ENCODE measurements at places on chromosomes 7 and 10.
A peak's percentile ranks its signal among the peaks of the same experiment; 100 is the strongest.

GRCh38 chr10:116907245-116907987, 58.1 kb downstream of the ENO4 start:
- DNase-seq = no peak

DNA sequence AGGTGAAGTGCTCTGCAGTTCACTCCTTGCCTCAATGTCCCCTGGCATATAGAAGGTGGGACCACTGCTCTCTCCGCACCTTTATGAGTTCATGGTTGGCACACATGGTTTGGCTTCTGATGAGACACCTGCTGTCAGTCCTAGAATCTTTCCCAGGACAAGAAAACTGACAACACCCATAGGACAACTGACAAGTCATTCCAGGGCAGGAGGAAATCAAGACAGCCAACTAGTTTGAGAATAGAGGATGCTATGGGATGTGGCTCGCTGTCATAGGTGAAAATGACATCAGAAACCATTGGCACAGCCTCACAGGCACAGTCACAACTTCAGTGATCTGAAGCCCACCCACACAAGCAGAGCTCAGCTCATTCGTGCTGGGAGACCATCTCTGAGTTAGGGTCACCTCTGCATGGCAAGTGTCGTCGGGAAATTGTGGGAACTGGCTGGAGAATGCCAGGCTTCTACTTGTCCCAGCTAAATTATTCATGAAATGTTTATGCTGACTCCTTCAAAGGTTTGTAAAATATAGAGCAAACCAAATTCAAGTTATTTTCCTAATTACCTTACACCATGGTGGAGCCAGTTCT, 762.4 kb downstream of the GRID1 start:
- DNase-seq = no peak

DNA sequence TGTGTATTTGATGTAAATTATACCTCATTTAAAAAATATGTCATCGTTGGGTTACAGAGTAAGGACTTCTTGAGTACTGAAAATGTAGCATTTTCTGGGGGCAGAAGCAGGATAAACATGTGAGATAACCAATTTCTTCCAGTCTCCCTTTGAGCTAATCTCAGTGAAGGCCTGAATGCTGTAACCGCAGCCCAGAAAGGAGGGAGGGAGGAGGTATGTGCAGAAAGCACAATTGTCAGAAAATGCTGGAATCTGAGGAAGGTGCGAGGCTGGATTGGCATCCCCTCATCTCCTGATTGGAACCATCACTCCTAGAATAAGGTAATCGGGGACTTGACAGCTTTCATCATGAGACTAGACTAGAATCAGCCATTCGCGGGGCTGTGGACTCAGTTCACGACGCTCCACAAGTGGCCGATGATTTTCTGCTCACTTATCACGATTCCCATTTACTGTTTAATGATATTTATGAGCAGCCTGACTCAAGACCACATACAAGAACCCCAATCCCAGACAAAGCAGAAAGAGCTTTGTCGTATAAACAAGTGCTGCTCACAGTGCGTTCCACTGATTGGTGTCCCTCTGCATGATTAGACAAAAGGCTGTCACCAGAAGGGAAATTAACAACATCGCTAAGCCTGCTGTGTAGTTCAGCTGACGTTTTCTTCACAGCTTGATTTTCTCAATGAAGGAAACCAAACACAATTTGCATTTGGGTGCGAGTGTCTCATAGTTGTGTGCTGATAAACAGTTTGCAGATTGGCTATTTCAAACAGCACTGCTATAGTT, 93.2 kb downstream of the SVIL start:
- no peak for DNase-seq

- DNase-seq = no peak
Observed at GRCh38 chr7:107396990-107397389, 72.9 kb upstream of the GPR22 start.

GRCh38 chr7:26618449-26618848, 245.9 kb downstream of the SKAP2 start:
- no peak for DNase-seq

DNA sequence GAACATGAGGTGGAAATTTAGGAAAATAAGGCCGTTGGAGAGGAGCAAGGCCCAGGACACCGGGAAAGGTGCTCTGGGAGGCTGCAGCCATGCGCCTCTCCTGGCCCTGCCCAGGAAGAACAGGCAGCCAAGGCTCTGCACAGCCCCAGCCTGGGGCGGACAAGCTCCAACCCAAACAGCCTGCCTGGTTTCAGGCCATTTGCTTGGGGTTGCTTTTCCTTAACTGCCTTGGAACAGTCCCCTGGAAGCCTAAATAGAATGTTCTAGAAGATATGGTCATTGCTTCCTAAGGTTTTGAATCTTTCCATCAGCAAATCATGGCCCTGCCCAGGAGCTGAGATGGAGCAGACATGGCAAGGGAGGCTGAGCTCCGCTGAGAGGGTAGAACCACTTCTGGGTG, 11.0 kb downstream of the VSTM4 start:
- DNase-seq = no peak

- DNase-seq = no peak
Observed at GRCh38 chr10:99358101-99358500, 28.9 kb downstream of the CNNM1 start.

- no peak for DNase-seq
Observed at GRCh38 chr10:114021717-114022680, 21.7 kb upstream of the ADRB1 start.

- DNase-seq = no peak
Observed at GRCh38 chr10:114392112-114392835, 12.0 kb downstream of the AFAP1L2 start.

DNA sequence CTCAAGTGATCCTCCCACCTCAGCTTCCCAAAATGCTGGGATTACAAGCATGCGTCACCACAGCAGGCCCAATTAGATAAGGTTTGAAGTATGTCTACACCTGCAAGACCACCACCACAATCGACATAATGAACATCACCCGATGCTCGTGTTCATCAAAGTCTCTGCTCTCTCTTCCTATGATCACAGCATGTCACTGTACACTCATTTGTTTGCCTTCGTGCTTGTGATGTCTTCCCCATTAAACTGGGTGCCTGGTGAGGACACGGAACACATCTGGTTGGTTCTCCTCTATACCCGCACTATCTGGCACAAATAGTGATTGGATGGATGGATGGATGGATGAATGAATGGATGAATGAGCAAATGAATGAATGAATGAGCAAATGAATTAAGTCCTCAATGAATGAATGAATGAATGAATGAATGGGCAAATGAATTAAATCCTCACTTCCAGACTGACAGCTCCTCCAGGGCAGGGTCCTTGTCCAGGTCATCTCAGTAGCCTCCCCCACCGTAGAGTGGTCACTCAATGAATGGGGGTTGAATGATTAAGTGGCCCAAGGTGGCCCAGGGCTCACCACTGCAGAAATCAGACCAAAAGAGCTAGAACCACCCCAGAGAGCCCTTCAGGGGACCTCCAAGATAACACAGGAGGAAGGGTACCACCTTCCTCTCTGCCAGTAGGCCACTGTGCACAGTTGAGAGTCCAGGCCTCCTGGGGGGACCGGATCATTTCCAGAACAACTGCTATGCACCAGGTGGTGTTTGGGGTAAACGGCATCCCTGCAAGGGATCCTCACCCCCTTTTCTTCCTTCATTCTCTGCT, 101.9 kb upstream of the TNRC18 start:
- no peak for DNase-seq

DNA sequence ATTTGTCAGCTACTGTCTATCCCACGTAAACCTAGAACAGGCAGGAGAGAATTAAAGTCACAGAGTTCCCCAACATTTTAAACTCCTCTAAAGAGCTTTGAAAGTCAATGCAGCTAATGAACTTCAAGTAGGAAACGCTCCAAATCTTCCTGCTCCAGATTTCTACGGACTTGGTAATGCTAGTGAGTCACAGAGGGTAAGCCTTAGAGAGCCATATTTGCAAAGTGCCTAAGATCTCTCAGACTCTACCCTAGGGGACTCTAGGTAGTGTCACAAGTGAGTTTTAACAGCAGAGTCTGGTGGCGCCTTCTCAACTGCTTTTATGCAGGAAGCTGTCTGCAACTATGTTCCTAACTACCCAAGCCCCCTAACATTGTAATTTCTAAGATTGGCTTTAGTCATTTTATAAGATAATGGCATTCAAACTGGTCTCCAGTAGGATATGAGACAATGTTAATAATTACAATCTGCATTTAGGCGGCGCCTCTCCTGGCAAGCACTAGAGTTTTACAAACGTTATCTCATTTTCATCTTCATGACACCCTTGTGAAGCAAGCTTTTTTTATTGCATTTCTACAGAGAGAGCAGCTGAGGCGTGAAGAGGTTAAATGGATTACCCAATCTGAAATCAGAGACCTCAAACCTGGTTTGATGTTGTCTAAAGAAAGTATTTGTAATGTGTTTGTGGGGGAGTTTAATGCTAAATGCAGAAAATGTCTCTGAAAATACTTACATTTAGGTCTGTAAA, 22.0 kb upstream of the FZD1 start:
- DNase-seq = peak; percentile 58

DNA sequence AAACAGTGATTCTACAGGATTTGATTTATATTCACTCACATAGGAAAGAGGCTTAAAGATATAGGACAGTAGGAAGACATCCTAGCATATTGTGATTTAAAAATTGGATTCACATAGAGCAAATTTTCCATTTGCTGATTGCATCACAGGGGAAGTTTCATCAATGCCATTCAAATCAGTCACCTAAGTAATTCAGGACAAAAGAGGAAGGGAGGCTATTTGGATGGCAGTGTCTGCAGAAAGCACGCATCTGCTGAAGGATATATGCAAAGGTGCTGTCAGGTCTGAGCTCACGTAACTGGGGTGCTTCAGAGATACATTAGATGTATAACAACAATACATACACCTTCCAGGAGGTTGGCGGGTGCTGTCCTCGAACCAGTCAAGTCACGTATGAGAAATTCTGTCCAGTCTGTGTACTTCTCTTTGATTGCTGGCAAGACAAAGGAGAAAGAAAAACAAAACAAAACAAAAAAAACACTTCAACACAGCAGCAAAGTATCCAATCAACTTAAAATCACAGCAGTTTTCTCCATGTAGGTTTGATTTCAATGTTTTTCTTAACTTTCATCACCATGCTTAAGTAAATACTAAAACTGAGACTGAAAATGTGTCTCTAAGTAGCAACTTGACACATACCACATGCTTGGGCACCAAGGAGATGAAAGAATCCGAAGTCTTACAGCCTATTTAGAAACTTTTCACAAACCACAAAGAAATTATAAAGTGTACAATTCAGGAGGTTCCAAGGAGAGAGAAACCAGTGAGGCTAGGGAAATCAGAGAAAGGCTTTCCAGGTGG, 125.1 kb downstream of the SFMBT2 start:
- DNase-seq = no peak

DNA sequence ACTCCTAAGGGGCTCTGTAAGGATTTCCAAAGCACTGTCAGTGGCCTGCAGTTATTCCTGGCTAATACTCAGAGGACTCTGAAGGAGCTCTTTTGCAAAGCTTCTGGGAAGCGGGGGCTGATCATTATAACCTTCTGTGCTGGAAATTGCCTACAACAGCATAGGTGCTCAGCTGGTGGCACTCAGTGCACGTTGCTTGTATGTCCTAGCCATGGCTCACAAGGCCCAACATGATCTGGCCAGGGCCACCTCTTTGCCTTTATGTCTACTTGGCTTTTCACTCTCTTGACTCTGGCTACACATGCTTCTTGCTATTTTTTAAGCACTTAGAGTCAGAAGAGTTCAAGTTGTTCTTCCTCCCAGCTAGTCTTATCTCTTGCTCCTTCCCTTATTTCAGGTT, 17.5 kb downstream of the LAMB4 start:
- no peak for DNase-seq

DNA sequence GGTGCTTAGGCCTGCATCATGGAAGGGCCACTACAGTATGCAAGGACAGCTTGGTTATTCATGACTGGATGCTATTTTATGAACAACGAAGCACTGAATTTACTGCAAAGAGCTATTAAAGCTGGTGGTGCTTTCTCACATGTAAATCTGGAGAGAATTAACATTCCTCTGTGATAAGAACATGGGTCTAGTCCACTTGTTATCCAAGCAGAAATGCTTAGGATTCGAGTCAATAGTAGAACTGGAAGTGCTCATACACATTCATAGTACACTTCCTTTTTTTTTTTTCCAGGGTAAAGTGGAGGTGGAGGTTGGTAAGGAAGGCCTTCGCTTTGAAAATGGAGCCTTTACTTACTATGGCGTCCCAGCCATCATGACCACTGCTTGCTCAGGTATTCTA, 35.0 kb downstream of the CNNM1 start:
- DNase-seq = peak; percentile 79

DNA sequence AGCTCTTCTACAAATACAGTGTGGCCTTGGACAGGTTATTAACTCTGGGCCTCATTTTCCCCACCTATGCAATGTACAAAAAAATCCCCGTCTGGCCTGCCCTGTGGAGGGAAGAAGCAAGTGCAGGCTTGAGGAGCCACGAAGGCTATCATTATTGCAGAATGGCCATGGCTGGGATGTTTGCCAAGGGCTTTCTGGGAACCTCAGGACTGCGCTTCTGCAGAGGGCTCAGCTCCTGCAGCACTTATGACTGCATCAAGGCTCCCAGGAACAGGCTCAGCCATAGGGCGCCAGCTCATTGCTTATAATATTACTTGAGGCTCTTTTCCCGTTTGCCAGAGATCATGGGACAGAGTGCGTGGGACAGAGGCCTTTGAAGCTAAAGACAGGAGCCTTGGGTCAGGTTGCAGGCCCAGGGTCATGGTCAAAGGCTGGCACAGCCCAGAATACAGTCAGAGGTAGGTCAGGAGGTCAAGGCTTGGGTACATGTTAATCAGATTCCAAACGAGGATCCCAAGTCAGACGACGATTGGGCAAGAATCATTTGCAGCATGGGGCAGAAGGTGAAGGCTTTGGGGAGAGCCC, 20.6 kb upstream of the C10orf105 start:
- peak; percentile 62 for DNase-seq

- DNase-seq = no peak
Observed at GRCh38 chr7:46539892-46540483, 618.9 kb upstream of the IGFBP3 start.

GRCh38 chr7:73342645-73343044, 14.7 kb downstream of the FKBP6 start:
- peak; percentile 86 for DNase-seq

DNA sequence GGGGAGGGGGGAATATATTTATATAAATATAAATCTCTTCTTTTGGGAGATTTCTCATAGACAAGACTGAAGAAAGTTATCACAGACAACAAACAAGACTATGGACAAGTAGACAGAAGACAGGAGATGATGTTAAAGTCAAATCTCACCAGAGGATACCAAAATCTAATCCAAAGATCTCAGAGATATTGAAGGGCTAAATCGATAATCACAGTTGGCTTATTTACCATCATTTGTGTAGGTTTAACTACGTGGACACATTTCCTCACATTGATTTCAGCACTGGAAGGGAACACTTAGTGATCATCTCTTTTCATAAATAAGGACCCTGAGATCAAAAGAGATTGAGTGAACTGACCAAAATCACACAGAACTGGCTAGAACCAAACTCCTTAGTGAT, 2.7 kb upstream of the INPP5F start:
- DNase-seq = no peak

DNA sequence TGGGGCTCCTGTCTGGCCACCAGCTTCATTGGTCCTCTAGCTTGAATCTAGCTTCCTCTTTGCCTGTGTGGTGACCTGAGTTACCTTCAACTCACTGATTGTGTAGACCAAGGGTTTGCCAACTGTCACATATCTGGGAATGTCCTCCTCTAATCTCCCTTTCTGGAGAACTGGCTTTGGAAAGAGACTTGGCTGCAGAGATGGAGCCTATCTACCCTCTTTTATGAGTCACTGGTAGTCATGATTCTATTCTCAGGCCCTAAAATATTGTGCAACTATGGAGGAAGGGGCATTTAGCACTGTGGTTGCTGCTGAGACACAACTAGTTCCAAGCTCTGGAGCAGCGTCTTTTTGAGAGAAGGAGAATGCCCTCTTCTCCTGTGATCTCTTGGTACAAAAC, 691.3 kb downstream of the KCNMA1 start:
- peak; percentile 79 for DNase-seq
